ELF-1 (cell line): ENCODE measurements at places on chromosomes 7 and 10.

DNA sequence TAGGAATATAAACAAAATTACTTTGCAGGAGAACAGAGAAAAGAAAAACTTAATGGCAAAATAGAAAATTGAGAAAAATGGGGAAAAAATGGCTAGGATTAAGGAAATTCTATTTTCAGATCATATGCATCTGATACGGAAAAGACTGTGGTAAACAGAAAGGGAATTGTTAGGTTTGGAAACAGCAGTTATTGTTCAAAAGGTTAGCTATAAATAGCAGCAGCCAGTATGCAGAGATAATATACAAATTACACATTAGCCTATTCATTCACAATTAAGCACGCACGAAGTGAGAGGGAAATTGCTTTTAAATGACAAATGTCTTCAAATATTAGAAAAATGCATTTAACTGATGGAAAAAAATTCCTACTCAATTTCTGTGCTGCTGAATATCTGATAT, 224.1 kb upstream of the FAM3C start:
- DNase-seq = no peak

- DNase-seq = no peak
These were observed 27.1 kb upstream of the LBX1 start for GRCh38 chr10:101256387-101256786.

DNA sequence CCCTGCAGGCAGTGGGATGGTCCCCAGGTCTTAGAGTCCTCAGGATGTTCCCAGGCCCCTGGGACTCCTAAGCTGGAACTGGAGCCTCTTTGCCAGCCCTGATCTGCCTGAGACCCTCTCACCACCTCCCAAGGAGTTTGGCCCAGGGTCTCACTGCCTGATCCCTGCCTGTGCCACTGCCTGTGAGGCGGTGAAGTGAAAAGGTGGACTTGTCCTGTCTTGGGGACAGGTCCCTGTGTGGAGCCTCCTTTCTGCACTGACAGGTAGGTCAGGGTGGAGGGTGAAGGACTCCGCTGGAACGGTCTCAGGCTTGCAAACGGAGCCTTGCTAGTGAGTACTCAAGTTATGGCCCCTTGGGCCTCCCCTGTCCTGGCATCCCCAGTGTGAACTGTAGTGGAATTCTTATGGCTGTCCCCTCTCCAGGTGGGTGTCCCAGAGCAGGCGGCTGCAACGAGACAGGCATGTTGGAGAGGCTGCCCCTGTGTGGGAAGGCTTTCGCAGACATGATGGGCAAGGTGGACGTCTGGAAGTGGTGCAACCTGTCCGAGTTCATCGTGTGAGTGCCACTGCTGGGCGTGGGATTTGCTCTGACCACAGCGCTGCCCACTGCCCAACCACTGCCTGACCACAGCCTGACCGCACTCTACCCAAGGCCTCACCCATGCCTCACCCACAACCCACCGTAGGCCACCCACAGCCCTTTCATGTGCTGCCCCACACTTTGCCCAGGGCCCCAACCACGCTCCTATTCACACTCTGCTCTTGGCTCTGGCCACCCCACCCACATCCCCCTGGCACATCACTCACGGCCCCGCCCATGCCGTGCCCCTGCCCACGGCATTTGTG, 19.5 kb downstream of the RAMP3 start:
- DNase-seq = no peak

DNA sequence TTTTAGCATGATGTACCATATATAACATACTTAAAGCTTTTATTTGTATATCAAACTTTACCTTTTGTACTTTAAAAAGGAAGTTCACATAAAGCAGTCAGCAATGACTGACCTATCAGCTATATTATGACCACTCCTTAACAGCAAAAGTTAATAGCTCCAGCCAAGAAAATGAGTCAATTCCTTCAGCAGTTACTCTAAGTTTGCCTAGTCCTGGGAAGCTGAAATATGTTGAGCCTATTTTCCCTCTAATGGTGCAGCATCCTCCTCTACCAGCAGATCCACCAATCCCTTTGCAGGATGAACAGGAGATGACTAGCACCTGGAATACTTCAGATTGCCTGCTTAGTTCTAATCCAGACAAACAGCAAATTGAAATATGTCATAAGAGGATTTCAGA, 64.2 kb downstream of the CUL2 start:
- DNase-seq = no peak

DNA sequence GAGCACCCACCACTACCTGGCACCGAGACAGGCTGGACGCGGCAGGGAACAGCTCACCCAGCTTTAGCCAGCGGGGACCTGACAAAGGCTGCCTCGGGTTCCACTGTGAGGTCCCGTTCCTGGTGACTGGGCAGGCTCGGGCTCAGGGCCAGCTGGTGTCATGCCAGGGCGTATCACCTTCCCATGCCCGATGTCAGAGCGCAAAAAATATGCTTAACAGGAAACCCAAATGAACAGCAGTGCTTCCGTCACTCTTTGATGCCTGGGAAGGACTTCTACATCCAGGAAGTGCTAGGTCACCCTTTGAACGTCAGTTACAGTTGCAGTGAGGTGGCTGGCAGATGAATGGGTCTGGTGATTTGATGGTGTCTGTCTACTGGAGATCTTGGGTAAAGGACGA, 106.0 kb downstream of the ADARB2 start:
- no peak for DNase-seq

- DNase-seq = no peak
These were observed 35.9 kb downstream of the MICALL2 start for GRCh38 chr7:1423264-1423811.

- no peak for DNase-seq
These were observed 36.4 kb downstream of the JAKMIP3 start for GRCh38 chr10:132102071-132102716.

DNA sequence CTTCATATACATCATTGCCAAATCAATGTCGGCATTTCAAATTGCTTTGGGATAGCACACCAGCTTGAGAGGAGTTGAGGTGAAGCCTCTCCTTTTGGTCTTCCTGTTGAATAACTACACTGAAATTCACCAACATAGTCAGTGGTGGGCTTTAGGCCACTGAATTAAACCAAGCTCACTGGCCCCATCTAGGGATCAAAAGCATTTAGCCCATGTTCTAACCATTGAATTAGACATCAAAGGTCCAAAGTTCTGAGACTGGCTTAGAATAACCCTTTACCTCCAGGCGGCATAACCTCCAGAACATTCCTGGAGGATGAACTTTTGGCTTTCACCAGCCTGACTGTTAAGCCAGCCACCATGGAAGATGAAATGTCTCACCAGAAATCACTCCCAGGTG, 54.6 kb downstream of the BPGM start:
- no peak for DNase-seq

- DNase-seq = no peak
These were observed 86.1 kb downstream of the EGFR start for GRCh38 chr7:55104712-55105433.

GRCh38 chr7:25613912-25614311, 385.6 kb upstream of the NPVF start:
- DNase-seq = no peak

GRCh38 chr7:43292384-43292783, 179.9 kb downstream of the HECW1 start:
- DNase-seq = no peak

- DNase-seq = peak; percentile 94
These were observed 873 bp downstream of the GTF2I start for GRCh38 chr7:74658178-74659004.

DNA sequence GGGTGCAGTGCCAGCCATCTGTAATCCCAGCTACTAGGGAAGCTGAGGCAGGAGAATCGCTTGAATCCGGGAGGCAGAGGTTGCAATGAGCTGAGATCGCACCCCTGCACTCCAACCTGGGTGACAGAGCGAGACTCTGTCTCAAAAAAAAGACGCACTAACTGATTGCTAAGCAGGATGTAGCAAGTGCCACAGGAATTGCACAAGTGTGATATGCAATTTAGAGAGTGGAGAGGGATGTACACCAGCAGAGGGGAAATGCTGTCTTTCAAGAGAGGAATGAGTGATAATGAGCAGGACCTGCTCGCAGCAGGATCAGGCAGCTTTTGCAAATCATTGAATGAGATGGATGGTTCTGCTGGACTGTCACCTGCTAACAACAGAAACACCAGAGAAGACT, 13.3 kb upstream of the SLC16A12 start:
- no peak for DNase-seq

DNA sequence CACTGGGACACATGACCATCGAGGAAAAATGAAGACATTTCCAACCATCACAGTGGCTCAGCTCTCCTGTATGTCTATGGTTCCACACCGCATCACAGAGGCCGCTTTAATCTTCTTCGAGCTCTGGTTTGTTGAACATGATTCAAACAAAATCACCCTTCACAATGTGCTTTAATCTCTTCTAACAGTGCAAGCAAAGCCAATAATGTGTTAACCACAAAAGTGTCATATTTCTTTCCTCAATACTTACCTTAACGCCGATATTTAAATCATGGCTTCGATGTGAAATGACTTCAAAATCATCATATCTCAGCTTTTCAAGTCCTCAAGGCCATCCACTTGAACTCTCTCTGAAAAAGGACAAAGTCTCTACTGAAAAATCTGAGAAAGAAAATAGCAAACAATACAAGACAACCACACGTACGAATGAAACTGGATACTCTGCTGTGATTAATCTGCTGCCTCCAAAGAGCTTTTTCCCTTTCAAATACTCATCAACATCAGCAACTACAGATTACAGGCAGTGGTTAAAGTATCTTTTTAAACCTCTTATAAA, 23.0 kb upstream of the SVIL start:
- no peak for DNase-seq
